Activated naive CD4-positive, alpha-beta T cell (primary cell): ENCODE measurements at places on chromosomes 11 and 22.

DNA sequence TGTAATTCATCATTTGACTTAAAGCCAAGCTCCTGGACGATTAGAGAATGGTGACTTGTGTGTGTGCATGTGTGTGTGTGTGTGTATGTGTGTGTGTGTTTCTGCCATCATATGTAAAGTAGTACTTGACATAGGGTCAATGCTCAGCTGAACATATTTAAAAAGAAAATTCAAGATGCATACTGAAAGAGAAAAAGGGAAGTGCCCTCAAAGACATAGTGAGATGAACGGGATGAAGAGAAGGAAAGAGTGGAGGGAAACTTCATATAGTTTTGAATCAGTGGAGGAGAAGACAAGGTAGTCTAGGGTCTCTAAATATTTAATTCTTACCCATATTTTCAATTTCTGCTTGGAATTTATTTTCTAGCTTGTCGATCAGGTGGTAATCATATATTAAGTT lies 4.0 kb downstream of the TCN1 start:
- no peak for DNase-seq

GRCh38 chr11:61134801-61135257 lies 26.4 kb downstream of the VPS37C start:
- no peak for DNase-seq

- no peak for DNase-seq
Measured at GRCh38 chr11:126157326-126158030, 54.0 kb downstream of the RPUSD4 start.

DNA sequence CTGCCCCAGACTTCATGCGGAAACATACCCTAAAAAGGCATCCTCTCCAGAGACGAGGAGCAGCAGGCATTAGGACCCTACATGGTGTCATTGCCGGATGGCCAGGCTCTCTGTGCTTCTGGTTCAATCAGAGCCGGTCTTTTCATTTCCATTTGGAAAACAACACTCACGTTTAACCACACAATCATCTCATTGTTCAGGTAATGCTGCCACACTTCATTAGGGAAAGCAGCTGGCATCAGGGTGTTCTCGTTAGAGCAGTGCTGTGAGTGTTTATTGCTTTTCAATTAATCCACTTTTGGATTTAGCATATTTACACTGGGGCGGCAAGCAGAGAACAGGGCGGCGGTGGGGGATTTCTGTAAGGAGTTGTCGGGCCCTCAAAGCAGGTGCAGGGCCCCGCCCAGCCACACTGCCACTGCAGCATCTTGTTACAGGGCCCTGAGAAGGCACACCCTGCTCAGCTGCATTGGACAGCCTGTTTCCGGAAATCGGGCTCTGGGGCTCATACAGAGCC lies 338.6 kb downstream of the SHANK2 start:
- DNase-seq: no peak

DNA sequence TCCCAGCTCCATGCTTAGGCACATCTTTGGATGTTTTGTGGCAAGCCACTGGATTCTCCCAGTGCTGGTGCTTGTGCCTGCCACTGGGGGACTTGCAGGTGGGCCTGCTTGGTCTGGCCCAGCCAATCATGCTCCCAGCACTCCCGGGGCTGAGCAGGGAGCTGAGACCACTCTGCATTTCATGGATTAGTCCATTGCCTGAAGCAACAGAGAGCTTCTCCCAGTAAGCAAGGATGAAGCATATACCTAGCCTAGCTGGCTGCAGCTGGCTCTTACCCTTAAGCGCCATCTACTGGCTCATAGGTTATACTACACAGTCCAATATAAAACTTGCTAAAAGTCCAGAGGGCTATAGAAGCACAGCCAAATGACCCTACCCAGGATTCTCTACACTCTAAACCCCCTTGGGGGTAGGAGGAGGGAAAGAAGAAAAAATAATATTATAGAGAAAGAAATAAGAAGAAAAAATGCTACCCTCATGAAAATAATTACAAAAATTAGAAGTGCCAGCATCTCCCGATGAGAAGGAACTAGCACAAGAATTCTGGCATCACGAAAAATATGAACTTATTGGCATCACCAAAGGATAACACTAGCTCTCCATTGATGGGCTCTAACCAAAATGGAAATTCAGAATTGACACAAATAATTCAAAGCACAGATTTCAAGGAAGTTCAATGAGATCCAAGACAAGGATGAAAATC lies 275.3 kb downstream of the C11orf87 start:
- no peak for DNase-seq

GRCh38 chr11:60918939-60919265 lies 4.9 kb downstream of the TMEM109 start:
- DNase-seq: no peak

- no peak for DNase-seq
Measured at GRCh38 chr11:92662601-92663360, 306.7 kb upstream of the MTNR1B start.

DNA sequence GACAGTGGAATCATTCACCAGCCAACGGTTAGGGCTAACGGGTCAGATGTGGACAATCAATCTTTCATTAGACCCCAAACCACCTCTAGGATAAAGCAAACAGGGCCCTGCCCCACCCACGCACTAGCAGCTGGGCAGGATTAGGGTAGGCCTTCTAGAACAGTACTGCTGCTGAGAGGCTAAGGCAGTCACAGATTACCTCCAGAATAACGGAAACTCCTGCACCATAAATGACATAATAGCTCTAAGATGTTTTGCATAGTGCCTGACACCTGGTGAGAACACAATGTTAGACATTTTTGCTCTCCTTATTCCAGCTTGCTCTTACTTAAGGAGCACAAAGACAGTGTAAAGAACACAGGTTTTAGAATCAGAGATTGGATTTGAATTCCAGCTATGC lies 1.8 kb downstream of the SYTL2 start:
- no peak for DNase-seq

DNA sequence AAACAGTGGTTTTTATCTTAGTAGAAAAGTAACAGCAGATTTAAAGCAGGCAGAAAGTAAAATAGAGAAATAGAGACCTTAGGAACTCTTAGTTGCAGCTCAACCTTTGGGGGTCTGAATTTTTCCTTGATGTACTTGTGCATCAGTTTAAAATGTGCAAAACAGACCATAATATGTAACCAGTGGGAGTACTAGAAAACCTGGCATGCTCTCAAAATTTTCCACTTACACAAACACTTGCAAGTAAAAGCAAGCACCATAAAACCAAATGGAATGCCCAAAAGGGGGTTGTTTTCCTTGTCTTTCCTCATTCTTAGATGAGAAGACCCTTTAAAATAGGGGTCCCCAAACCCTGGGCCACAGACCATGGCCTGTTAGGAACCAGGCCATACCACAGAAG lies 12.9 kb upstream of the MRGPRE start:
- DNase-seq: no peak

GRCh38 chr11:83336993-83337392 lies 50.8 kb upstream of the CCDC90B start:
- no peak for DNase-seq

- DNase-seq: no peak
Measured at GRCh38 chr11:109309153-109309552, 112.8 kb upstream of the C11orf87 start.

- no peak for DNase-seq
Measured at GRCh38 chr11:78667461-78667860, 92.8 kb upstream of the NARS2 start.

DNA sequence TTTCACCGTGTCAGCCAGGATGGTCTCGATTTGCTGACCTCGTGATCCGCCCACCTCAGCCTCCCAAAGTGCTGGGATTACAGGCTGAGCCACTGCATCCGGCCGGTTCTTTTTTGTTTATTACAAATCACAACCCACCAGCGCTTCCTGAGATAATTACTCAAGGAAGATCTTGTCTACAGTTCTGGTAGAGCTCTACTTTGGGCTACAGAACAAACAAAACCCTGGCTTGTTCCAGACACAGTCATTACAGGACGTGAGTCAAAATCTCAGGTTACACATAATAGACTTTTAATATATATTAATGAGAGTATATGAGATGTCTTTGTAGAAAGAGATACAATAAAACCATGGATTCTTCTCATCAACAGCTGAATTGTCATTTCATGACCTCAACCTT lies 42.8 kb upstream of the NUP50 start:
- no peak for DNase-seq

GRCh38 chr11:111479666-111480065 lies 32.5 kb downstream of the BTG4 start:
- DNase-seq: no peak

DNA sequence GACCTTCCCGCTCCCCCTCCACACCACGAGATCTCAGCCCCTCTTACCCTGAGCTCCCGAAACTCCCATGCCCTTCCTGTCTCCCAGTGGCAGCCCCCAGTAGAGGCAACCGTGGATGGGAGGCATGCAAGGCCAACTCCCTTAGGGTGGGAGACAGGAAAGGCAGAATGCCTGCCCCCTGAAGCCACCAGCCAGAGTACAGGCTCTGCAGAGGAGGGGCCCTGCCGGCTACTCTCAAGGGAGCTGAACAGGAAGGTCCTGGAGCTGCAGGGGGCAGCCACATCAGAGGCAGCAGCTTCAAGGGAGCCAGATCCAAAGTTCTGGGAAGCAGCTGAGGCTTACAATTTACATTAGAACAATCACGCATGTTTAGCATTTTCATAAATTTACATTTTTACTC lies 38.3 kb downstream of the PDE2A start:
- no peak for DNase-seq

GRCh38 chr22:49368221-49368975 lies 459.3 kb downstream of the BRD1 start:
- DNase-seq: no peak

DNA sequence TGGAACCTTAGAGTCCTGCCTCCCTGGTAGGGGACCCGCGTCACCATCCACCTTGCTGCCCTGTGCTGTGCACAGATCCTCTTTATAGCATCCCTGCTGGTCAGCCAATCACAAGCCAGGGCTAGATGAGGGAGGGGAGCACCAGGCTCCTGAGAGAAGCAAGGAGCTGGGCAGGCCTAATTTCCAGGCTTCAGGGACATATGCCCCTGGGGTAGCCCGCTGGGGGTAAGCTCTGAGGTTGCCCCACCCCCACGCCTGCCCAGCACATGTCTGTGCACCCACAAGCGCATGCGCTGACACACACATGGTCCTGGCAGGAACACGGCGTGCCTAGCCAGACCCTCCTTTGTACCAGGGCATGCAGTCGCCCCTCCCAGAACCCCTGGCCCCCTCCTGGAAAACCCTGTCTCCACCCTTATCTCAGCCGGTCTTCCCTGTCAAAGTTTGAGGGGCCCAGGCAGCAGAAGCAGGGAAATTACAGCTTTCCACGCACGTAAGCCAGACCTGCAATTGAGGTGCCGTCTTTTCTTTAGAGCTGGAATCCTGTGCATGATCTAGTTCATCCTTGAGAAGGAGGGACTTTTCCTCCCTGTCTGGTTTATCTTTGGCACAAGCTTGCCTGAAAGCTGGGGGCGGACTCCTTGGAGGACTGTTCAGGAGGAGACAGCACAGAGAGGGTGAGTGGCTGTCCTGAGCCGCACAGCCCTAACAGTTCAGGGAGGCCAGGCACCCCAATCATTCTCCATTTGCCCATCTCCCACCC lies 2.1 kb downstream of the SSTR3 start:
- no peak for DNase-seq

DNA sequence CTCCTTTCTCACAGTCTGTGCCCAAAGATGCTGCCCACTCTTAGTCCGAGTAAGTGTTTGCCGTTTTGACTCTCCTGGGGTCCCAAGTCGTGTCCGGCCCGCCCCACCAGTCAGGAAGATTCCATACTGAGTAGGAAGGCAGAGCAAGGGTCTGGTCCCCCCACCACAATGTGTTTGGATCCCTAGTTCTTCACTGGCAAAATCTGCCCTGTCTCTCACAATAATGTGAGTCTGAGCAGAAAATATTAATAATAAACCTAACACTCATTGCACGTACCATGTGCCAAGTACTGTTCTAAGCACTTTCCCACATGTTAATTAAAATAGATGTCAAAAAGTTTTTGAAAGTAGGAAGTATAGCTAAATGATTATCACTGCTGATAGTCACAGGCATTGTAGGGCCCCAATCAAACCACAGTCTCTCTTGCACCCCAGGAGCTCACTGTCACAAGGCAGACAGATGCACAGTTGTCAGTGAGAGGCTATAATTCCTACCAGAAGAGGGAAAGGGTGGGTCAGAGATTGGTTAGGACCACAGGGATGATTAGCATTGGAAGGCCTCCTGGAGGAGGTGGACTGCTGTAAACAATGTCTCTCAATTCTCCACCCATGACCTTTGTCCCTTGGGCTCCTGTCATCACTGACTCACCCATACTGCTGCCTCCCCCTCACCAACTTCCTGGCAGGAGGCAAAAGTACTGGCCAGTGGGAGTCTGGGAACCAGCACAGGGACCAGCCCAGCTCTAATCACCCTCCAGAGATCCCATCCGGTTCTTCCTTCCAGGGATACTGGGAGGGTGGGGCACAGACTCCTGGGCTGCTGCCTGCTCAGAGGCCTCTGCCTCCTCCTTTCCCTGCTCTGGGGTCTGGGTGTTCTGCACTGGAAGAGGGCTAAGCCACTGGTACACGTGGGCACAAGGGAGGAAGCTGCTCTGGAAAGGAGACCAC lies 1.0 kb upstream of the POLD4 start:
- no peak for DNase-seq

- DNase-seq: peak; percentile 37
Measured at GRCh38 chr11:62546244-62546928, at the start of gene AHNAK. Gene AHNAK, minus strand, starts transcription at chr11:62546806. Its CDS starts 10,708 bp downstream, at chr11:62536098.

GRCh38 chr22:29344137-29344536 lies 28.6 kb upstream of the RASL10A start:
- no peak for DNase-seq

DNA sequence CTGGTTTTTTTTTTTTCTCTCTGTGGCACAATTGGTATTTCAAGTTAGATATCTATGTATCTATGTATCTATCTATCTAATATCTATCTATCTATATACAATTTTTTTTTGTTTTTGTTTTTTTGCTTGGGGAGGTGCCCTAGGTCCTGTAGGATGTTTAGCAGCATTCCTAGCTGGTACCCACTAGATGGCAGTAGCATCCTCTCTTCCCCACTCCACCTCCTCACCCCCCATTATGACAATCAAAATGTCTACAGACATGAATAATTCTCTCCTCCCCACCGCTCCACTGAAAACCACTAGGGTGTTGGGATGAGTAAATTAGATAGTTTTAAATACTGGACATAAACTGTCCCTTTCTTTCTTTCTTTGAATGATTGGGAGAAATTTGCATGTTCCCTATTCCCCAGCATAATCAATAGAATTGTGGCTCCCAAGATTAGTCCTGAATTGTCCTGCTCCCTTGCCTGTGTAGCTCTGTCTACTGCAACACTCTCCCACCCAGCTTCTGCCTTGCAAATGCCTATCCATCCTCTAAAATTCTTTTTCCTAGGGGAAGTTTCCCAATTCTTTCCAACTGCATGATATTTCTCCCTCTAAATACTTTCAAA lies 1152.4 kb downstream of the LRRC4C start:
- no peak for DNase-seq

DNA sequence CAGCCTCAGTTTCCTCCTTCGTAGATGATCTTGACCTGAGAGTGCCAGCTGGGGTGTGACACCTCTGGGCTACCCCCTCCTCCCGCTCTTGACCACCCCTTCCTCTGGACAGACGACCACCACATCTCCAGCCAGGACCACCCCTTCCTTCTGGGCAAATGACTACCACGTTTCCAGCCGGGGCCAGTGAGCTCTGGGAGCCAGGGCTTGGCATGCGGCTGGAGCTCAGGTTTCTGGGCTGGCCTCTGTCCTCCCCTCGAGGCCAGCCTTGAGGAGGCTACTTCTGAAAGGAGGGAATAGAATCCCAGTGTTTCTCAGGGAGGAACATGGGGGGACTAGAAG lies 120.9 kb downstream of the KCNQ1OT1 start:
- no peak for DNase-seq

GRCh38 chr11:68215087-68215445 lies 2.0 kb upstream of the KMT5B start:
- DNase-seq: no peak

GRCh38 chr11:1375955-1376258 lies 13.8 kb upstream of the BRSK2 start:
- no peak for DNase-seq

GRCh38 chr11:86214710-86215109 lies 29.8 kb upstream of the EED start:
- no peak for DNase-seq
